ENCODE measurements at places on chromosomes 1 and 21.

DNA sequence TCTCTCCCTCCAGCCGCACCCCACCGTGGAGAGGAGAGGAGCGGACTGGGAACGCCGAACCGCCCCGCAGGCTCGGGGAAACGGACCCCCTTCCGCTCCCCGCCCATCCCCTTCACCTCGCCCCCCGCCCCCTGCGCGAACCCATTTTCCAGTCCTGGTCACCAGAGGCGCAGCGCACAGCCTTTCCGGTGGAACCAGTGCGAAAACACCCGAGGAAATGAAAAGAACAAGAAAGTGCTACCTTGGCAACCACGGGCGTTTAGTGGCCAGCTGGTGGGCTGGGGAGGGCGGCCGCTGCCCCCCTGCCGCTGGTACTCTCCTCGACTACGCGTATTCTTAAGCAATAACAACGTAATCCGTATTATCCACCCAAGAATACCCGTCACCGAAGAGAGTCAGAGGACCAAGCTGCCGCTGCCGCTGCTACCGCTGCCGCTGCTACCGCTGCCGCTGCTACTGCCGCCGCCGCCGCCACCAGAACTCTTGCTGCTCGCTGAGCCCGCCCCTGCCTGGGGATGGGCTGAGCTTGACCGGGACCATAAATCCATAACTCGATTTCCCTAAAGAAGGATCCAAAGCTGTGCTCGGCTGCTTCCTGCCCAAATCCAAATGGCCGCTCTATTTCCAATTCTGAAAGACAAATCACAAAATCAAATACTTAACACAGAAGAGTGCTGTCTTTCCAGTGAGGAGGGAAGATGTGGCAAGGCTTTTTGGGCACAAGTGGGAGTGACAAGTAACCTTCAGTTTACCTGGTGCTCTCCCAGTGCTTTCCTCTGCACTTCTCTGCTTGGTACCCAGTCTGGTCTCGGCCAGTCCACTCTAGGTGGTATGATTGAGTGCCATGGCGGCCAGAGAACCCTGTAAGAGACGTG is 125.2 kb upstream of the DPYD start:
- DNase-seq, result peak; percentile 85

GRCh38 chr1:235336903-235337302 is 8.5 kb downstream of the GGPS1 start:
- DNase-seq, result no peak

DNA sequence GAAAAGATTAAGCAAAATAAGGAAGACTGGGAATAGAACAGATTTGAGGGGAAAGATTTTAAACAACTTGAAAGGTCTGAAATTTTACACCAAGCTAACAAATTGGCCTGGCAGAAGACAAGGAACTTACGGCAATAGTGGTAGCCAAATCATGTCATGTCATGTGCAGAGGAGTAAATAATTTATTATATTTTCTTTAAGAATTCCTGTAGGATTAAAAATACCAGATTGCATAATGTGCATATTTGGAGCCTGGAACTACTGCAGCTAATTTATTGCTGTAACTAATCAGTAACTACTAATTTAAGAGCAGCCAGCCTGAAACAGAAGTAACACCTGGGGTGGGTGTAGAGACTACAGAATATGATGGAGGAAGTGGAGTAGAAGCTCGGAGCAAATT is 334.3 kb downstream of the TGFB2 start:
- peak; percentile 18 for DNase-seq

- peak; percentile 94 for DNase-seq
These were observed 74.3 kb downstream of the SLC16A1 start for GRCh38 chr1:112881742-112882127.

DNA sequence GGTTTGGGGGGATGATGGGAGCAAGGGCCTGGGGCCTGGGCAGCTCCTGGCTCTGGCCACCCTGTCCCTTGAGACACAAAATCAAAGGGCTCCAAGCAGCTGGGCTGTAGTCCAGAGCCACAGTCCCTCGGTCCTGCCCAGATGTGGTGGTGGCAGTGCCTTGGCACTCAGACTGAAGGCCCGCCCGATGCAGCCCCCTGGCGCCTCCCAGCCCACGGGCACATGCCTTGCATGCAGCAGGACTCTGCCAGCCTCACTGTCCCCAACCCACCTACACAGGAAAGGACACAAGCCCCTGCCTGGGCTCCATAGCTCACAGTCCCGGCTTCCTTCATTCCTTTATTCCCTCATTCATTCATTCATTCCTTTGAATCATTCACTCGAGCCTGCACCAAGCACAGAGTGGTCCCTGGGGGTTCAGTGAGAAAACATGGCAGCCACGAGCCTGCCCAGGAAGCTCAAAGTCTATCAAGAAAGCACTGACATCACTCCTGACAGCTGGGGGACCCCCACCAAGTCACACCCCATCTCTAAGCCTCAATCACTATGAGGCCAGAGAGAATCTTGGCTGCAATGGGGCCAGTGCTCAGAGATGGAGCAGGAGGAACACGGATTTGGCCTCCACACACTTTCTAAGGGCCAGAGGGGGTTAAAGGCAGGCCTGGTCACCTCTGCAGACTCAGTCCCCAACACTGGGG is 5.8 kb downstream of the SDC3 start:
- DNase-seq, result no peak

DNA sequence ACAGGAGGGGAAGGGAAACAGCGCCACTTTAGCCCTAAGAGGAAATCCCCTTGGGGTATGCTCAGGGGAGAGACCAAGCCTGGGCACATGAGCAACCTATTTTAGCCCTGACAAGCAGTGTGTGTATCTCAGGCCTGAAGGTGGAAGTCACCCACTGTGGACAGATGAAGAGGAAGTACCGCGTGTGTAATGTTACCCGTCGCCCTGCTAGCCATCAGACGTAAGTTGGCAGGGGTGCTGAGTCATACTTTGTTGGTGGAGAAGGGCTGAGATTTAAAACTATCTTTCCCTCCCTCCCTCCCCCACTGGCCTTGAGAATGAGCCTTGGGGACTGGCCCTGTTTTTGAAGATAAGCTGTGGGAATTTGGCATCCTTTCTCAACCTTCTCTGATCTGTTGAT is 11.2 kb downstream of the AGO1 start:
- DNase-seq, result no peak

GRCh38 chr21:31660259-31660565 is 719 bp downstream of the SOD1 start:
- no peak for DNase-seq

GRCh38 chr1:39047374-39048229 is 21.5 kb downstream of the NDUFS5 start:
- DNase-seq, result peak; percentile 96

DNA sequence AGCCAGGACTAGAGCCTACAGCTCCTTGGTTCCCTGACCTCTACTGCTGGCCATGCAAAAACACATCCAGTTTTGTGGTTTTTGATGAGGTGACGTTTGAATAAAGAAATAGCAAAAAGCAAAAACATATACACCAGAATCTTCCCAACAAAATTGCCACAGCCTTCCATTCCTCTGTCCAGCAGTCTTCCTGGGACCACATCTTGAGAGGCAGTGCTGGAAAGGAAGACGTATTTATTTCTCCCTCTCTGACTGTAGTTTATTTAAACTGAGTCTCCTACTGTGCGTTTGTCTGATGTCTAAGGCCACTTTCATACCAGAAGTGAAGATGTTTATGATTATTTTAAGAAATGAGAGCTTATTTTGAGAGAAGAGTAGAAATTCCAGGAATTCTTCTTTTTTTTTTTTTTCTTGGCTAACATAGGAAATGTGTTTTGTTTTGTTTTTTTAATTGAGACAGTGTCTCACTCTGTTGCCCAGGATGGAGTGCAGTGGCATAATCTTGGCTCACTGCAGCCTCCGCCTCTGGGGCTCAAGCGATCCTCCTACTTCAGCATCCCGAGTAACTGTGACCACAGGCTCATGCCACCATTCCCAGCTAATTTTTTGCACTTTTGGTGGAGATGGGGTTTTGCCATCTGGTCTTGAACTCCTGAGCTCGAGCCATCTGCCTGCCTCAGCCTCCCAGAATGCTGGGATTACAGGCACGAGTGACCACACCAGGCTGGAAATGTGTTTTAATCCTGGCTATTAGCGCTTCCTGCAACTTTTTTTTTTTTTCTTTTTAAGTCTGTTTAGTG is 118.5 kb downstream of the ITSN1 start:
- peak; percentile 67 for DNase-seq

DNA sequence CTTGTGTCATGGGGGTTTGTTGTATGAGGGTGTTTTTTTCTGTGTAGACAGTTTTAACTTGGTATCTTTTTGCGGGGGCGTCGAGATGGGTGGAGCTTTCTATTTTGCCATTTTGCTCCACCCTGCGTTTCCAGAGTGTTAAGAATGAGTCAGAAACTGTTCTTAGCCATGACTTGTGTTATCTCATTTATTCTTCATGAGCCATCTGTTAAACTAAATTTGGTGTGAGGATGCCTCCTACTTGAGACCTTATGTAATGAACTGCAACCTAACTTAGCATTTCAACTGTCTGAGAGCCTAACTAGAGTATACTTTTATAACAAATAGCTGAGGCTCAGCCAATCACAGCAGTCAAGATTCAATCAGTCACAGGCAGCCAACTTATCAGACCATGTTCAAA is 1873.5 kb downstream of the NCAM2 start:
- no peak for DNase-seq

GRCh38 chr1:200365897-200366426 is 43.9 kb downstream of the ZNF281 start:
- peak; percentile 40 for DNase-seq

- DNase-seq, result peak; percentile 63
These were observed 4.9 kb downstream of the DNTTIP2 start for GRCh38 chr1:93874025-93874651.

GRCh38 chr21:8998946-8999681 is 1522.3 kb upstream of the TPTE start:
- DNase-seq, result no peak

DNA sequence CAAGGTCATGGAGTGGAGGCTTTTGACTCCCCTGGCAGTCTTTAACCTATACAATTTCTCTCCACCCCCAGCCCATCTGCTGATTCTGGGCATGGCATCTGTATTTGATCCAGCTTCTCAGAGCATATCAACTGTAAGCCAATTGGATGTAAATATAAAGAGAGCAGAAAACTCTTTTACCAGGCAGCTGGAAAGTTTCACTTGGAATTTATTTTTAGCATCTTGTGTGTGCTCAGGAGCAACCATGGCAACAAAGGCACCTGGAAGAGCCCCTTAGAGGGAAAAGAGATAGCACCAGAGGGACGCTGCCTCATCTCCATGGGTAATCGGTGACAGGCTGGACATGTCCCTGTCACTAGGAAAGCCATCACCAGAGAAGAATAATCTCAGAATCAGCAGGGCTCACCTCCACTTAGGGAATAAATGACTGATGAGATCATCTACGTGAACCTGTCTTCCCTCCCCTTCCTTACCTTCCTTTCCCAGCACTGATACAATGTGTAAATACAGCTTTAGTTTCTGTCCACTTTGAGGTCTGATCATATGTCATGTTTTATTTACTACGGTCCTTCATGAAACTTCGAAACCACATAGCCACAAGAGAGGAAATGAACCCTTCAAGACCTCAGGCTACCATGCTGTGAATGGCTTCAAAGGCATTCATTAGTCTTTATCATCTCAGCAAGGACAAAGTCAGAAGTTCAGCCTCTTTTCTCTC is 25.3 kb upstream of the SIPA1L2 start:
- DNase-seq, result no peak

DNA sequence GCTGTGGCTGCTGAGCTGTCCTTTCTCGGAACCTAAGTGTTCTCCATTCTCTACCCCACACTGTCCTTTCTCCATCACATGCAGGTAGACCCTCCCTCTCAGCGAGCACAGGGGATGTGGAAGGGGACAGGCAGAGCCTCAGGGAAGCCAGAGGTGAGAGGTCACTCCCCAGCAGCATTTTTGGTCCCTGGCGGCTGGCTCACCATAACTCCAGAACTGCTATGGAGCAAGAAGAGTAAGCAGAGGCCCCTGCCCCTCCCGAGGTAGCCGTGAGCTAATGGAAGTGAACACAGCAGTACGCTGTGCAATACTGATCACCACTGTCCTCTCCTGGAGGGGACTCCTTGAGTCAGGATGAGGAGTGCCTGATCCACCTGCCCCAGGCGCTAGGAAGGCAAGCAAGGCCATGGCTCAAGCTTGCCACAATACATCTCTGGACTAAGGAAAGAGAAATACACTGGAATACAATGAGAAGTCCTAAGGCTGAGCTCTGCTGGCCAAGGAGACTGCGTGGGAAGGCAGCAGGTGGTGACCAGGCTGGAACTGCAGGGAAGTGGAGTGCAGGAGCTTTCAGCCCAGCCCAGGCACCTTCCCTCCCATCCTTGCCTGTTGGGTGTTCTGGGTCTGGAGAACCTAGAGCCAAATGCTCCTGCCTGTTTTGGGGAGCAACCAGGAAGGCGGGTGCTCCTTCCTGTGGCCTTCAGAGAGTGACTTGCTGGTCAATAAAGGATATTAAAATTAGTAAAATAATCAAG is 96.2 kb downstream of the LAMC2 start:
- no peak for DNase-seq

- DNase-seq, result peak; percentile 32
These were observed 4.6 kb downstream of the GFI1 start for GRCh38 chr1:92481971-92482664.

- DNase-seq, result peak; percentile 43
These were observed 27.1 kb upstream of the TGFBR3 start for GRCh38 chr1:91913018-91913417.

GRCh38 chr1:6207921-6208320 is 2.0 kb downstream of the RNF207 start:
- no peak for DNase-seq

- no peak for DNase-seq
These were observed 163.4 kb downstream of the TRIM33 start for GRCh38 chr1:114347431-114348209.

- peak; percentile 30 for DNase-seq
These were observed 103.8 kb upstream of the ARHGEF16 start for GRCh38 chr1:3350506-3351261.

DNA sequence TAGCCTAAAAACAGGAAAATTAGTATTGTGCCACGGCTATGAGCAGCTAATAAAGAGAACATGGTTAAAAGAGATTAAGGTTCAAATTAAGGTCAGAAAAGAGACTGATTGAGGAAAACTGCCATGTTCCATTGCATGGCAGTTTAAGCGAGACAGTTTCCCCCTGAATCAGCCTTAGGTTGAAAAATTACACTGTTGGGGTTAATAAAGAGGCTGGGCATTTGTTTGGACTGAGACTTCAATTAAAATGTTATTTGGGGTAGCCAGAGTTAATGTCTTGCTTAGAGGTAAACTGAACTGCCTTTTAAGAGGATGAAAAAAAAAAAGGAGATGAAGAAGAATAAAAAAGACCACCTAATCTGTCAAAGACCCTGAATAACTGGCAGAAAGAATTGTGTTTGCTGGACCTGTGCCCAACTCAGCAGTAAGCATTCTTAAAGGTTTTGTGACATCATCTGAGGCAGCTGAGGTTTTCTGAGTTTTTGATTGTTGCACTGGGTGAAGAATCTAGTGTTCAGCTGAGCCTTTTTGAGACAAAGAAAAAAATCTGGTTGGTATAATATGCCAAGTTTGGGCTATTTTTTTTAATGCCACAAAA is 17.7 kb upstream of the PROX1 start:
- DNase-seq, result no peak

GRCh38 chr1:107389410-107390396 is 248.9 kb downstream of the NTNG1 start:
- peak; percentile 64 for DNase-seq

GRCh38 chr1:112509005-112509659 is 367 bp downstream of the WNT2B start:
- peak; percentile 19 for DNase-seq

GRCh38 chr1:159790237-159790917 is 9.6 kb downstream of the DUSP23 start:
- peak; percentile 47 for DNase-seq
